ENCODE measurements at places on chromosomes 2 and 18.

GRCh38 chr2:96952976-96953610, 33.3 kb downstream of the FAM178B start:
- no peak for DNase-seq

DNA sequence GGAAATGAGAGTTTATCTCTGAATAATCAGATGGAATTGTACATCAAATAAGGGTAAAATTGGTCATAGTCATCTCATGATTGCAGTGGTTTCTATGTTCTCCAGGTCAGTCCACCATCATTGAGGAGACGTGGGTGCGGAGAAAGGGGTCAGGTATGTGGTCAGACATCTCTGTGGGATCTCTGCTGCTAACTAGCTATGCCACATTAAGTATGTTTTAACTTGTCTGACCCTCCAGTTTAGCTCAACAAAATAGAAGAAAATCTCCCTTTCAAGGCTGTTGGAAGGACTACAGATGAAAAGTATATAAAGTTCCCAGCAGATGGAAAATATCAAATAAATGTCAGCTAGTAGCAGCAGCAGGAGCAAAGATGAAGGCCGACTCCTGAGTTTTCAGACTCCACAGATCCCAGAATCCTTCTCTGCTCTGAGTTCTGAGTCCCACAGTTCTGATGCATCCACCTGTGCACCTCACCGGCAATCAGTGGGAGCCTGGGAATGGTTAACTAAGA, 106.6 kb upstream of the CYP1B1 start:
- no peak for DNase-seq

- DNase-seq: no peak
These were observed 47.4 kb downstream of the MFSD6 start for GRCh38 chr2:190455358-190456095.

DNA sequence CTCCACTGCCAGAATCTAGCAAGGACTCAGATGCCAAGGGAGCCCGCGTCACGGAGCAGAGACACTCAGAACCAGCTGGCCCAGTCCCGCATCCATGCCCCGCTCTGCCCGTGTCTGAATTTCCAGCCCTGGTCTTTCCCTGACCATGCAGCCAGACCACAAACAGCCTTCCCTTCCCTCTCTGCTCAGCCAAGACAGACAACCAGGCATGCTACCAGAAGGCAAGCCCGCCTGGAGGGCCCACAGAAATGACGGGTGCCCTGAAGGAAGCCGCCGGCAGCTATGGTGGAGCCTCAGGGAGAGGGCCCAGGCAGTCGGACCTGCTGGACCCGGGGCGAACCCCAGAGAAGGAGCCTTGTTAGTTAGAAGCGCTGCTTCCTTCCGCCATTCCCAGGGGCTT, 45.1 kb upstream of the MAL start:
- DNase-seq: no peak

GRCh38 chr2:132975193-132976105, 305.4 kb upstream of the LYPD1 start:
- no peak for DNase-seq

DNA sequence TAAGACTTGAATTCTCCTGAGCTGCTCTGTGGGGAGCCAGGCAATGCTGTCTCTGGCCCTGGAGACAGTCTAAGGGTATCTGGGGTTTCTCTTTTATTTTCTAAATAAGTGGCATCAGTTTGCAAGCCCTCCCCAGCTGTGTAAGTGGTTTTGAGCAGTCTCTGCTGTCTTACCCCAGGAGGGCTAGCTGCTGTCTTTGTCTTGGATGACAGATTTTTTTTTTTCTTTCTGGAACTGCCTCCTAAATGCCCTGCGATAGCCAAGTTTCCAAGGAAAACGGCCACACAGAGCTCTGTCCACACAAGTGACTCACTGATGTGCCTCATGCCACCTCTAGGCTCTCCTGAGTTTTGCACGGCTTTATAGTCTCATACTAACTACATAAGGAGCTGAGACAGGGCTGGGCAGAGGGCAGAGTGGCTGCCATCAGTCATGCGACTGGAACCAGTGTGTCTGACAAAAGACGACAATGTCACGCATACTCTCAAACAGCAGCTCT, 37.2 kb upstream of the THOC1 start:
- DNase-seq: peak; percentile 29

GRCh38 chr2:29490045-29490444, 374.8 kb downstream of the CLIP4 start:
- DNase-seq: no peak

- no peak for DNase-seq
These were observed 88.3 kb downstream of the SLC8A1 start for GRCh38 chr2:40363631-40364030.

GRCh38 chr2:119721462-119721861, 38.3 kb upstream of the PTPN4 start:
- no peak for DNase-seq

- no peak for DNase-seq
These were observed 23.3 kb downstream of the KLF7 start for GRCh38 chr2:207142461-207142860.

- no peak for DNase-seq
These were observed 2.5 kb upstream of the YES1 start for GRCh38 chr18:814300-815084.

- no peak for DNase-seq
These were observed 634.3 kb upstream of the SOX11 start for GRCh38 chr2:5057891-5058351.

DNA sequence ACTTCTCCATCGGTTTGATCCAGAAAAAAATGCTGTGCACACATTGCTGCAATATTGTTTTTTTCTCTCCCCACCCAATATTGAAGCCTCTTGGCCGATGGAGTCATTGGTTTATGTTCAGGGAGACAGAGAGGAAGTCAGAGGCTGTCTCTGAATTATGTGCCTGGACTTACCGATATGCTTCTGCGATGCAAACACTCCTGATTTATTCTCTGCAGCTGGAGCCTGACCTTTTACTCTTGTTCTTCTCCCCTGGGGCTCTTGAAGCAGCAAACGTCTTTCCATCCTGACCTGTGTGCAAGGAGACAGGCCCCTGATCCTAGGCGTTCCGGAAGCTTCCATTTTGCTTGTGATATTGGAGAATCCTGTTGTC, 99.6 kb downstream of the PTGR3 start:
- no peak for DNase-seq

DNA sequence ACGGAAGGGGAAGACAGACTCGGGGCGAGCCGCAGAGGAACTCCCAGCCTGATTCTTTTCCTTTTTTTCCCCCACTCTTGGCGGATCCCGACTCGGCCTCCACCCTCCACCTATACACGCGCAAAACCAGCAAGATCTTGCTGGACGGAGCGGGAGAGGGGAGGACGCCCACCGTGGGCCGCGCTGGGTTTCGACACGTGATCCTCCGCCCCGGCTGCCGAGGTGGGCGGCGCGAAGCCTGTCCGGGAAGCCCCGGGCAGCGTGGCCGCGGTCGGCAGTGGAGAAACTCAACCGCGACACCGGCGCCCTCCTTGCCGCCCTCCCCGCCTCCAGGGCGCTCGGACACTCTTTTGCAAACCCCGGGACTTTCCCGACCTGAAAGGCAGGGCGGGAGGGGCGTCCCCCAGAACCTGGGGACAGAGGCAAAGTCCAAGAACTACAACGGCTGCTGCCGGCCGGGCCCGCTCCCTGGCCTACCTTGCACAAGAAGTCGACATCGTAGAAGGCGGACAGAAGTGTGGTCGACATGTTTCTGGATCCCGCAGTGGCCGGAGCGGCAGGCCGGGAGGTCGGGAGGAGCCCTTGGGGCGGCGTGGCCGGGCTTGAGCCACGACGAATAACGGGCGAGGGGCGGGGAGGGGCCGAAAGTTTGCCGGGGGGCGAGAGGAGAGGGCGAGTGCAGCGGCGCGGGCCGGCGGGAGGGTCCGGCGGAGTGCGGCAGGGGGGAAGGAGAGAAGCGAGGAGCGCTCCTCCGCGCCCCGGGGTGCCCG, 433 bp downstream of the ZFP36L2 start:
- DNase-seq: peak; percentile 71

GRCh38 chr2:71619230-71619741, 165.9 kb downstream of the DYSF start:
- no peak for DNase-seq

- DNase-seq: no peak
These were observed 121.4 kb upstream of the HS6ST1 start for GRCh38 chr2:128439791-128440665.

DNA sequence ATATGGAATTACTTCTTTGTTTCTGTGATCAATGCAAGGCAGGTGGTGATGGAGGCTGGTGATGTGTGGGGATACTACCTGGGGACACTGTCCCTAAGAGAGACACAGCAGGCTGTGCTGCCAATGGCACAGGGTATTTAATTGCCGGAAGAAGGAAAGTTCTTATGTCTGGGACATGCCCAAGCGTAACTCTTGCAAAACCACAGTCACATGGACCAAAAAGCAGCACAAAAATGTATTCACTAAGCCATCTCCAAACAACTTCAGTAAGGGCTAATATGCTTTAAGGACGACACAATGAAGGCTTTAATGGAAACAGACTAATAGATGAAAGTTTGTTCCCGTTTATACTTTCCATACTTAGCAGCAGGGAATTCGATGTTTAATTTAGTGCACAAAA, 49.7 kb upstream of the AP1S3 start:
- peak; percentile 44 for DNase-seq

- no peak for DNase-seq
These were observed 16.1 kb downstream of the CEBPZ start for GRCh38 chr2:37215250-37215649.

- DNase-seq: no peak
These were observed at the start of gene CD28 for GRCh38 chr2:203706403-203706802. TSS of gene CD28 (plus strand) at chr2:203706639. CDS start at chr2:203706697, 58 bp downstream.

DNA sequence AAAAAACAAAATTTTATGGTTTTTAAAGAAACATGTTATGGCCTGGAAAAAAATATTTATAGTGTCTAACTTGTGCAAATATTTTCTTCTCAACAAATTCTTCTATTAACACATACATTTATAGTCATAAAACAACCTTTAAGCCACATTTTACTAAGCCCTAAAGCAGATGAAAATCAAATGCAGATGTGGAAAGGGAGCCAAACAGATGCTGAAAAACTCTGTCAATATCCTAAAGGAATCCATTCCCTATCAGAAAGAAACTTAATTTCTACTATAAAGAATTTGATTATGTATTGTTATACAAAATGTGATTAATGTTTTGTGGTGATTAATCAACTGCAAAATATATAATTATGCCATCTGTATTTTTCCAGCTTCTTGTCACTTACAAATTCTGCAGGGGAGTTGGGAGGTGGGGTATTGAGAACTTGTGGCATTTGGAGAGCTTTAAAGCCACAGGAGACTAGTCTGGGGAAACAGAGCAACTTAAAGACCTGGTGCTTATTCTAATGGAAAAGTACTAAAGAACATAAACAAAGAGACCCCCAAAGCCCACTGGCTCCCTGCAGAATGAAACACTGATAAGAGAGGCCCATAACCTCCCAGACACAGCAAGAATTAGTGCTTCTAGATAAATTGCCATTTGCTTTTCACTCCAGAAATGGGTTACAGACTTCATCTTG, 1721.0 kb upstream of the PIK3C3 start:
- no peak for DNase-seq

DNA sequence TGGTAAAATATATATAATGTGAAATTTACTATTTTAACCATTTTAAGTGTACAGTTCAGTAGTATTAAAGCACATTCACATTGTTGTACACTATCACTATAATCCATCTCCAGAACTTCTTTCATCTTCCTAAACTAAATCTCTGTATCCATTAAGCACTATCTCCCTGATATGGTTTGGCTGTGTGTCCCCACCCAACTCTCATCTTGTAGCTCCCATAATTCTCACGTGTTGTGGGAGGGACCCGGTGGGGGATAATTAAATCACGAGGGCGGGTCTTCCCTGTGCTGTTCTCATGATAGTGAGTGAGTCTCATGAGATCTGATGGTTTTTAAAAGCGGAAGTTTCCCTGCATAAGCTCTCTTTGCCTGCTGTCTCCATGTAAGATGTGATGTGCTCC, 178.9 kb upstream of the NABP1 start:
- DNase-seq: no peak

DNA sequence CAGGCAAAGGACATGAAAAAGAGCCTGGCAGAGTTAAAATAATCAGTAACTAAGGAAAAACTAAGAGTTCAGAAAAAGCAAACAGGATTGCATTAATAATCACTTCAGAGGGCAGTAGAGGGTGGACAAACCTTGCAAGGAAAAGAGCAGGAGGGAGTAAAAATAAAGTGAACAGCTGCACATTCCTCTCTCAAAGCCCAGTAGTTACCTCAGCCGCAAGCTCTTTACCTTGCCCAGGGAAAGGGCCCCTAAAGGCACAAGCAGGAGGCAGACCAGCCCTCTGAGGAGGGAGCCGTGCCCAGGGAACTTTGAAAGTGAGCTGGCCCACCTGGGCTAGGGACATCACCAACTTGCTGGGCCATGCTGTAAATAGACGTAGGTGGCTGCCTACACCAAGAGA, 196.9 kb downstream of the C1D start:
- no peak for DNase-seq

DNA sequence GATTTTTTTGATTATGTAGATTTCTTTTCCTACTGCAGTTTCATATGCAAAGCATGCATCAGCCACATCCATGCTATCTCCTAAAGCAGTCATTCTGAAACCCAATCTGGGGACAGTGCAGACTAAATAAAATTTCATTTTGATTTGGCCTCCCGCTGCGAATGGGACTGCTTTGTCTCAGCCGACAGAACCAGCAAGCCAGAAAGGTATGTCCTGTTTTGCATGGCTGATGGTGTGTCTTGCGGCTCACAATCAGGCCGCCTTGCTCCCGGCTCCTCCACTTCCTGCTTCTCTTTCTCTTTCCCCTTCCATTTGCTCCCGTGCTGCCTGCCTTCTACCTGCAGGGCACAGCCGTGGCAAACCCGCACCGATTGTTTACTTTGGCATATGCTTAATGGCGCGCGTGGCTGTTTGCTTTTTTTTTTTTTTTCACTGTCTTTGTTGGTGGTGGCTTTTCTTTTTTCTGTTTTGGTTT, 419.6 kb upstream of the POU3F3 start:
- peak; percentile 60 for DNase-seq
